ENCODE measurements at places on chromosomes 5 and 9.
A peak's percentile ranks its signal among the peaks of the same experiment; 100 is the strongest.

- DNase-seq, result no peak
Observed at GRCh38 chr5:122022966-122023365, 55.1 kb downstream of the LOX start.

DNA sequence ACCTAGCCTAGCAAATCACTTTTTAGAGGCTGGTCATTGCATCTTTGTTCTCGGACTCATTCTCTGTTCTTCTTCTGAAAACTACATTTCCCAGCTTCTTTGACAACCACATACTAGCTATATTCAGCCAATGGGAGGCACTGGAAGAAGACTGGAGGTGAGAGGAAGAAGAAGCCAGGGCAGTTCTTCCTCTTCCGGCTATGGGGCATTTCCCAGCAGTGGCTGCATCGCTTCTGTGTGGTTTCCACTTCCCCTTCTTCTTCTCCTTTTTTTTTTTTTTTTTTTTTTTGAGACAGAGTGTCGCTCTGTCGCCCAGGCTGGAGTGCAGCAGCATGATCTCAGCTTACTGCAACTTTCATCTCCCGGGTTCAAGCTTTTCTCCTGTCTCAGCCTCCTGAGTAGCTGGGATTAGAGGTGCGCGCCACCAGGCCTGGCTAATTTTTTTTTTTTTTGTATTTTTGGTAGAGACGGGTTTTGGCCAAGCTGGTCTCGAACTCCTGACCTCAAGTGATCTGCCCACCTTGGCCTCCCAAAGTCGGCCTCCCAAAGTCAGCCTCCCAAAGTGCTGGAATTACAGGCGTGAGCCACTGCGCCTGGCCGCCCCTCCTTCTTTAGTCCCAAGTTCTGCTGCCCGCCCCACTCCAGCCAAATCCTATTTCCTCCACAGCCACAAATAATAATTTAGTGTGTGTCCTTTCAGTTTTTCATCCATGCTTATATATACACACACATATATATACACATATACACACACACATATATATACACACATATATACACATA is 6.9 kb upstream of the UBAP1 start:
- DNase-seq, result peak; percentile 51

GRCh38 chr5:14077501-14077900 is 65.6 kb upstream of the TRIO start:
- no peak for DNase-seq

DNA sequence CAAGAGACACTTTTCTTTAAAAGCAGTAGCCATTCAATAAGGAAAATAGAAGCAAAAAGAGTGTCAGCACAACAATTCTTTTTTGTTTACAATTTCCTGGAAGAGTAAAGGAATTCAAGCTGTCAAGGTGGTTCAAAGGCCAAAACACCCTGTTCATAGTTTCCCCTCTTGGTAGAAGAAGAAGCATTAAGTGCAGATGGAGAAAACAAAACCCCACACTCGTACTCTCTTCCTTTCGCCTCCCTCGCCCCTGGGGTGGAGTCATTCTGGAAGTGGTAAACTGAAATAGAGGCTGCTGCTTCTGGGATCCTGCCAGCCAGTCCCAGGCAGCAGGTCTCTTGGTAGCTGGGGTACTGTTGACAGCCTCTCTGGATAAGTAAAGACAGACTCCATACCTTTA is 105.0 kb downstream of the ANKRD55 start:
- DNase-seq, result no peak

- no peak for DNase-seq
Observed at GRCh38 chr5:74272024-74272775, 368.3 kb downstream of the ENC1 start.

DNA sequence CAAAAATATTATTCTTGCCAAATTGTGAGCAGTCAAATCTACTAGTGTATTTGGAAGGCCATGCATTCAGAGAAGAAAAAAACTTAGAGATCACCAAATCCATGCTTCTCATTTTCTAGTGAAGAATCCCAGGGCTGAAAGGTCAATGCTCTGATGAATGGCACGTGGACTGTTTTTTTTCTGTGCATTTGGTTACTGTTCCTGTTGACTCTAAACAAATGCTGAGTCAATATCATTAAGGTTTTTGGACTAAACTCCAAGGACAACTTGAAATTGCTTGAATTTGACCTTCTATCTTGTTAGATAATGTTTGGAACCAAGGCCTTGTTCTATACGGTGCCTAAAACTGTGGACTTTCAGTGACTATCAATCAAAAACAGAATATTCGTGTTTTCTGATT is 142.2 kb downstream of the OSTF1 start:
- no peak for DNase-seq

DNA sequence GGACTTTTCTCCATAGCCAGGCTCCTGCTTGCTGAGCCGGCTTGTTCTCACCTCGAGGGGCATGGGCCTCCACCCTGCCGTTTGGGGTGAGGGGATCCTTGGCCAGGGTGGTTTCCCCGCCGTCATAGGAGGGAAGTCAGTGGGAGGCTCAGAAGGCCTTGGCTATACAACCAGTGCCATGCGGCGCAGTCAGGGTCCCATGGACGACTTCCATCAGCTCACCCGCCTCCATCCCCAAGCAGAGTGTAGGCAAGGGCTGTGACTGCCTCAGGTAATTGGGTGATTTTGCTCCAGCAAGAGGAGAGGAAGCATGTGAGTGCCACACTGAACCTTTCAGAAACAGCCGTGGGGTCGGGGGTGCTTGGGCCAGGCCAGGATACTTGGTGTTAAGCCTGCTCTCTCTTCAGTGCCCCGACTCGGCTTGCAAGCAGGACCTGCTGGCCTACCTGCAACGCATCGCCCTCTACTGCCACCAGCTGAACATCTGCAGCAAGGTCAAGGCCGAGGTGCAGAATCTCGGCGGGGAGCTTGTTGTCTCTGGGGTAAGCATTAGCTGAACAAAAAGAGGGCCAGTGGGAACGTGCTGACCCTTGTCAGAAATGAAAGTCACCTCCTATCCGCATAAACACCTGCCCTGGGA is 57.2 kb upstream of the LRRTM2 start:
- no peak for DNase-seq

DNA sequence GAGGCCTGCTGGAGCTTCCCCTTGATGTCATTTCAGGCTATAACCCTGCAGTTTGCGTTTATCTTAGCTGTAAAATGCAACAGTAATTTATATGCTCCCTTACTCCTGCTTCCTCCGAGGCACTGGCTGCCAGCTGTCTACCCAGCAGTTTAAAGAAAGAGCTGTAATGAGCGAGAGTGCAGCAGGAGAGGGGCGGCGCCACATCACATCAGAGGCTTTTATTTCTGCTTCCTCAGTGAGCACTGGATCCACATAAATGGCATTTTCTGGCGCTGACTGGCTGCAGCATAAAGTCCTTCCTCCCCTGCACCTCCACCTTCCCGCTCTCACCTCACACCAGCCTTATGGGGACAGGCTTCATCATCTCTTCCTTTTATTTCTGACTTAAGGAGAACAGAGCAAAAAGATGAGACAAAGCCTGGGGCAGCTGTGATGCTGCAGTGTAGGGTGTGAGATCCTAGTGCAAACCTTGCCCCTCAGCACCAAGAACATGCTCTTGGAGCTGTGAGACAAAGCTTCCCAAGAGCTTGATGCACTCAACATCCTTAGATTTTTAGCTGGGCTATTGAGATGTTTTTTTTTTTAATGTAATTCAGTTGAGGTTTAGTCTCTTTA is 829.6 kb upstream of the ZNF608 start:
- no peak for DNase-seq

DNA sequence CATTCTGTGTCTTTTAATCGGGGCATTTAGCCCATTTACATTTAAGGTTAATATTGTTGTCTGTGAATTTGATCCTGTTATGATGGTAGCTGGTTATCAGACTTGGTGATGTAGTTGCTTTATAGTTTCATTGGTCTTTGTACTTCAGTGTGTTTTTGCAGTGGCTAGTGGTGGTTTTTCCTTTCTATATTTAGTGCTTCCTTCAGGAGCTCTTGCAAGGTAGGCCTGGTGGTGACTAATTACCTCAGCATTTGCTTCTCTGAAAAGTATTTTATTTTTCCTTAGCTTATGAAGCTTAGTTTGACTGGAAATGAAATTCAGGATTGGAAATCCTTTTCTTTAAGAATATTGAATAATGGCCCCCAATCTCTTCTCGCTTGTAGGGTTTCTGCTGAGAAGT is 156.9 kb downstream of the CNTLN start:
- DNase-seq, result no peak

DNA sequence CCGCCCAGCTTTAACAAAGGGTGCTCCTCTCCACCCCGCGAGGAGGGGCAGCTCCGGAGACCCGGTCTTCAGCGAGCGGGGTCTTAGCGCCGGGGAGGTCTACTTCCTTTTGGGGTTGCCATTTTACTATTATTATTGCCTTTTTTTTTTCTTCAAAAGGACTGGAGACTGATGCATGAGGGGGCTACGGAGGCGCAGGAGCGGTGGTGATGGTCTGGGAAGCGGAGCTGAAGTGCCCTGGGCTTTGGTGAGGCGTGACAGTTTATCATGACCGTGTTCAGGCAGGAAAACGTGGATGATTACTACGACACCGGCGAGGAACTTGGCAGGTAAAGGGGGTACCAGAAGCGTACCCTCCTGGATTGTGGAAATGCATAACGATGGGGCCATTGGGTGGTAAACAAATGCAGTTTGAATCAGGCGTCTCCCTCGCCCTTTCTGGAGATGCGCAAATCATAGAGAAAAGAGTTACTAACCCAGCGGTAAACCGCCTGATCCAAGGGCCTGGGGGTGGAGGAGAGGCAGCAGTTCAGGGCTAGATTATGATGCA is 1.2 kb downstream of the DAPK1 start:
- DNase-seq, result peak; percentile 34

DNA sequence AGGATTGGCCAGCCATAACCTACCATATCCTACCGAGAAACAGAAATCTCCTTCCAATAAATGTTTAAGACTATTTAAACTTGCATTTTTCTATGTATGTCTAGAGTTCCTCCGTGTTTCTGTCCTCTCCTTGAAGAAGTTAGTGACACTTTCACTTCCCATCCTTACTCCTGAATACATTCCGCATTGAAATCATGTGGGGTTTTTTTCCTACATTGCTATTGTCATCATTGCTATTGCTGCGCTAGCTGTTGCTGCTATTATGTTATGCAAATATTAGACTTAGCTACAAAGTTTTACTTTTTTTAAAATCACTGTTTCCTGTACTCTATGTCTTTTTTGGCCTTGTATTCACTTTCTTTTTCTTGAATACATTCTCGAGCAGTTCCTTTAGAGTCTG is 83.3 kb upstream of the NEK6 start:
- DNase-seq, result no peak

GRCh38 chr5:10279925-10280720 is 27.6 kb downstream of the CMBL start:
- no peak for DNase-seq

- DNase-seq, result no peak
Observed at GRCh38 chr5:96067251-96067650, 105.6 kb upstream of the ELL2 start.

DNA sequence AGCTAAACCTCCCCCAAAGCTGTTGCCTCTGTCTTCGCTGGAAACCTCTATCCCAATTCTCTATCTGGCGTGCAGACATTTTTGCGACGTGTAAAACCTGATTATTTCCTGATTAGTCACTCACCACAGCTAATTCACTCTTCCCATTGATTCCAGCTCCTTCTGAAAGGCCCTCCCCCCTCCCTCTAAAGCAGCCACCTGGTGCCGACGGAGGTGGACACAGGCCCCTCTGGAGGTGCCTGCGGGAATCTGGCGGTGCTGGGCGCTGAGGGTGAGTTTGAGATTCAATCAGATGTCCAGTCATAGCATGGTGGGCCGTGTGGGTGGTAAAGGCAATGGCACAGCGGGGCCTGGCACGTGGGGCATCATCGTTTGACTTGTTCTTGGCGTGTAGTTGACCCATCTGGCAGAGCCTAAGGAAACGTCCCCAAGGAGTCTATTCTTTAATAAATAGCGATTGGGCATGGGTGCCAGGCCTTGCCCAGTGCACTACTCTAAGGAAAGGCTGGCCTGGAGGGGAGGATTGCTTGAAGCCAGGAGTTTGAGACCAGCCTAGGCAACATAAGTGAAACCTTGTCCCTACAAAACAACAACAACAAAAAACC is 271.1 kb upstream of the MVB12B start:
- no peak for DNase-seq

GRCh38 chr9:137387114-137387890 is 35.7 kb downstream of the EXD3 start:
- DNase-seq, result peak; percentile 12

GRCh38 chr5:148224117-148224742 is 14.1 kb upstream of the MARCOL start:
- no peak for DNase-seq

GRCh38 chr5:72433522-72433921 is 73.7 kb downstream of the ZNF366 start:
- DNase-seq, result no peak

Measured in GM06990 (cell line).